RPMI8226 (cell line): ENCODE measurements at places on chromosomes 3 and 15.

DNA sequence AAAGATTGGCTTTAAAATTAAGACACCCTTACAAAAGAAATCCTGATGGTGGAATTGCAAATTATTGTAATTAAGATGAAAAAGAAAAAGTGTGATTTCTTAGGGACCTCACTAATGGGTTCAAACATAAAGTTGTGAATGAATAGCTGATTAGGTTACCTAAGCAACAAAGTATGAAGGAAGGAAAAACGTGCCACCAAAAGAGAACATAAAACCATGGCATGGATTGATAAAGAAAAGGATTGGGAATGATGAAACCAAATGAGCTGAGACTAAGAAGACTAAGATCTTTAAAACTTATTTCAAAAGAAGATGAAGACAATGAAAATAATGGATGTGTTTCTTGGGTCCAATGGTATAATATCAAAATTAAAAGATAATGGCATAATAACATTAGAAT lies 32.2 kb upstream of the GUCA1C start:
- DNase-seq, result no peak

DNA sequence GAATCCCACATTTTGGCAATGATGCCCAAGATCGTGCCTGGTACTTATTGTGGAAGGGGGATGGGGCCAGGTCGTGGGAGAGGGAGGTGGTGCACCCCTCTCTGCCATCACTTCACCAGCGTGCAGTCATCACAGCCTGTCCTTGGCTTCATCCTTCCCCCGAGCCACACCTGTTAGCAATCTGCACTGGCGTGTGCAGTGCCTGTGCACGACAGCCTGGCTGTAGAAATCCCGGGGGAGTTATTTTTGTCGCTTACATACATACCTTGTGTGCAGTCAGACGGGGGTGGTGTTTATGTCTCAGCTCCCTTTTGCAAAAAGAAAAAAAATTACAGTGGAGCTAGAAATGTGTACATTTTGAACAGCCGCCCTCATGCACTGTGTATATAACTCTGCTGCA lies 216.0 kb downstream of the TLE3 start:
- DNase-seq, result peak; percentile 94

- no peak for DNase-seq
These were observed 65.3 kb downstream of the CPN2 start for GRCh38 chr3:194285850-194286197.

GRCh38 chr3:123068601-123069381 lies 2.0 kb downstream of the PDIA5 start:
- no peak for DNase-seq

- DNase-seq, result no peak
These were observed 11.2 kb upstream of the DCAF1 start for GRCh38 chr3:51510996-51511395.

DNA sequence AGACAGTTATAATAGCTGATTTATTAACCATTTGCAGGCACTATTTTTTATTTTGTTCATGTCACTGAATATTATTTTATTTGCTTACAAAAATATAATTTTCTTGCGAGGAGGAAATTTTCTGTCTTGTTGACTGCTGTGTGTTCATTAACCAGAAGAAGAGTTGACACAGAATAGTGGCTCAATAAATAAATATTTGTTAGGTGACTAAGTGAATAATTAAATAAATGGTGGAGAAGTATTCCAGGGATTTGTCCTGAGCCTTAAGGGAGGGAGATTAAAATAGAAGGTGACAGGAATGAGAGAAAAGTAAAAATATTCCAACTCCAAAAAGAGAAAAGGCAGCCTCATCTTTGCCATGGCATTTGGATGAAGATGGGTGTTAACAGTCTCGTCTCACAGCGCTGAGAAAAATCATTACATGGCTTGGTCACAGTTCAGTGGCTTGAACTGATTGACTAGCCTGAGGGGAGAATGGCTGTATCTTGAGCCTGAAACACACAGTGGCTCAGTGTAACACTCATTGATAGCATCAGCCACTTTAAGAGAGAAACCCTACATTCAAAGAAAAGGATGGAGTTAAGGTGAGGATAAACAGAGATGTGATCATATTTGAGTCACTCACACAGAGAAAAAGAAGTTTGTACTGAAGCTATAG lies 449.9 kb upstream of the NAALADL2 start:
- no peak for DNase-seq

DNA sequence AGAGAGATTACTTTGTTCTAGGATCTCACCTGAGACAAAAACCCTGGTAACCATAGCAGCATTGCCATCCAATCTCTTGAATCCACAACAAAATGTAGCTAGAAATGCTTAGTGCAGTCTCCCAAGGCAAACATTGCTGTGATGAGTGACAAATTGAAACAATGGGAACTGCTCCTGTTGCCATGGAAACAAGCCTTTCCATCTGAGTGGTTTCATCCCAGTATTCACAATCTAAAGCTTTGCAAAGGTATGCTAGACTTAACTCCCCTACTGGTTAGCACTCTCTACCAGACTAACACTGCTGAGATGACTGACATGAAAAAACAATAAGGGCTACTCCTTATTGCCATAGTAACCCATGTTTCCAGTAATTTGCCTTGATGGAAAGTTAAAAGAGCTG lies 172.6 kb upstream of the CNTN3 start:
- no peak for DNase-seq
